ENCODE measurements at places on chromosomes 12 and 14. TPM values are rescaled to one million over a fixed set of nuclear protein-coding genes. Genes with fewer than 3 reads are reported as not detected.

Gene DBX2
- not detected for total RNA-seq

Gene IFNG
- total RNA-seq = not detected

Gene CLEC1A
- not detected for total RNA-seq

Gene OTOGL
- 0.14 TPM for total RNA-seq

Gene TAS2R9
- total RNA-seq = not detected

Gene ACRBP
- 0.28 TPM for total RNA-seq

Gene KRAS
- total RNA-seq = 9.7 TPM

Gene TAS2R8
- not detected for total RNA-seq

Gene RASSF9
- 0.85 TPM for total RNA-seq

Gene NPFF
- not detected for total RNA-seq

Gene SSTR1
- total RNA-seq = 3.0 TPM

Gene AKAP6
- total RNA-seq = 2.7 TPM

Gene CLEC4E
- total RNA-seq = not detected

Gene ARHGEF40
- total RNA-seq = 16.4 TPM

Gene GPR137C
- total RNA-seq = 0.14 TPM
